ENCODE measurements at places on chromosomes 12 and 14.

DNA sequence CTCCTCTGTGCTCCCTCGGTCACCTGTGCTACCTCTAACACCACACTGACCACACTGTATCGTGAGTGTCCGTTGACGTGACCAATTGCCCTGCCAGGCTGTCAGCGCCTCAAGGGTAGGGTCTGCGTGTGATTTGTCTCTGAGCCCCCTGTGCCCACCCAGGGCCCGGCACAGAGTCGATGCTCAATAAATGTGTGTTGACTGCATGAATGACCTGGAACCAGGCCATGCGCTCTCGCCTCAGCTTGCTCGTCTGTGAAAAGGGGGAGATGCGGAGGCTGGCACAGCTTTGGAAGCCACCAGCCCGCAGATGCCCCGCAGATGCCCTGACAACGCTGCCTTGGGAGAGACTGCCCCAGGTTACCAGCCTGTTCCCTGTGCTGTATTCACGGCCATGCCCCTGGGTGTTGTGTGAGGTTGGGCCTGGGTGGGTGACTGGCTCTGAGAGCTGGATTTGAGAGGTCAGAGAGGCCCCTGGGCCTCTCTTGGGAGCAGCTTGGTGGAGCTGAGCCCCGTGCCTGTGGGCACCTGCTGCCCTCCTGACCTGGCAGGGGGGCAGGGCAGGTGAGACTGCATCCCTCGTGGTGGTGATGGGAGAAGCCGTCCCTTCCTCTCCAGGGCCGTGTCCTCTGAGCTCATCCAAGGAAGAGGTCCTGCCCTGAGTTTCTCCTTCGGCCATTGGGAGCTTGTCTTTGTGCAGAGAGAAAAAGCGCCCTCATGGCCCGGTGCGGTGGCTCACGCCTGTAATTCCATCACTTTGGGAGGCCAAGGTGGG lies 43.2 kb downstream of the CYP46A1 start:
- DNase-seq = no peak

- peak; percentile 79 for DNase-seq
Measured at GRCh38 chr14:81453166-81453766, 53.1 kb upstream of the STON2 start.

- DNase-seq = no peak
Measured at GRCh38 chr14:22887990-22888378, 5.0 kb downstream of the REM2 start.

GRCh38 chr14:36553656-36554260 lies 28.7 kb downstream of the NKX2-8 start:
- DNase-seq = peak; percentile 46

DNA sequence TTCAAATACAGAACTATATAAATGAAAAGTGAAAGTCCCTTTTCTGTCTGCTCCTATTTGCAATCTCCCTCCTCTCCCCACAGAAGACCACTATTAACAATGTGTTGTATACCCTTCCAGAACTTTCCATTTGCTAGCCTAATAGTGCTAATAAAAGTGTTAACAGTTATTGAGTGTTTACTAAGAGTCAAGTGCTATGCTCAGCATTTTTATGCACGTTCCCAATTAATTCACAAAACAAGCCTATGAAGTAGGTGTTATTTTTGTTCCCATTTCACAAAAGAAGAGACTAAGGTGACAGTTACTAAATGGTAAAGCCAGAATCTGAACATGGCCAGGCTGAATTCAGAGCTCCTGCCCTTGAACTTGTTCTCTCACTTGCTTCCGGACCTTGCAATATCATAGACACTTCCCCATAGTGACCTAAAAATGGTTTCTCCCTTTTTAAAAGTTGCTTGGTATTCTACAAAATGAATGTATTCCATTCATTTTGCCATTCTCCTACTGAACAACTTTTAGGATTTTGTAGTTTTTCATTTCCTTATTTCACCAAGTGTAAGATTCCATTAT lies 1.6 kb upstream of the PRKAB1 start:
- DNase-seq = peak; percentile 69

DNA sequence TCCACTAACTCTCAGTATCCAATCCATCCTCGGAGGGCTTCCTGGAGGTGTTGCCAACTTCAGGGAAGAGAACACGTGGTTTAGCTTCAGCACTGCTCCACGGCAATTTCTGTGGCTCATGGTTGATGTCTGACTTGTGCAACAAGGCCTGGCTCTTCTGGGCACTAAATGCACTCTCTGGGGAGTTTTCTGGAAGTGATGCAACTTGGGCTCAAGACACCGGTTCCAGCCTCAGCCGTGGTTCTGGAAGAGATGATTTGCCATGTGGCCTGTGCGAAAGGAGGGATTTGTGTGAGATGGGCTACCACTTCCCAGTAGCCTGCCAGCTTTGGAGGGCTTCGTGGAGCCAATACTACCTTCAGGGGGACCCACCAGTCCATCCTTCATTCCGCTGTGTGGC lies 118.6 kb upstream of the RTL1 start:
- DNase-seq = no peak

DNA sequence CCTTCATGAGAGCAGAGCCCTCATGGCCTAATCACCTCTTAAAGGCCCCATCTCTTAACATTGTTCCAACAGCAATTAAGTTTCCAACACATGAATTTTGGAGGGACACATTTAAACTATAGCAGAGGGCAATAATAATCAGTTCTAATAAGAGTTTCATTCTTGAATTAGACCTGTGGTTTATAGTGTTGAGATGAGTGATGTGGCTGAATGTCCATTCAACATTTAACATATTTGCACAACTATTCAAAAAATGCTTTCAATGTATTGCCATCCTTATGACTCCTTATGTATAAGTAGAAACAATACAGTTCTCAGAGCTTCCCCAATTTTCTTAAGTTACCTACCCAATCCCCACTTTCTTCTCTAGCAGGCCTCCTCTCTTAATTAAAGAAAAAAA lies 21.5 kb downstream of the KLHL28 start:
- DNase-seq = no peak

DNA sequence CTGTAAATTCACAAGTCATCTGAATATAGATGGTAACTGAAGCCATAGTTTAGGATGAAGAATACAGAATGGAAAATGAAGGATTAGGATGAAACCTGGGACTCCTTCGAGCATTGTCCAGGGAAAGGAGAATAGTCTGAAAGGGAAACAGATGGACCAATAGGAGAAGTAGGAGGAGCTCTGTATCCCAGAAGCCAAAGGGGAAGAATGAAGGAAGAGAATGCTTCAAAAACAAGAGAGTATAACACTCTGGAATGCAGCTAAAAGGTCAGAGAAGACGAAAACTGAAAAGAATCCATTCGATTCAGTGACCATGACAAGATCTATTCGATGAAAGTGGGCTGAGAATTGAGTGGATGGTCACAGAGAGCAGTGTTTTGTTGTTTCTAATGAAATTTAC lies 1.0 kb downstream of the GMFB start:
- DNase-seq = no peak

GRCh38 chr14:104530646-104531045 lies 48.9 kb upstream of the C14orf180 start:
- DNase-seq = no peak

- no peak for DNase-seq
Measured at GRCh38 chr14:37063467-37064240, 108.8 kb downstream of the SLC25A21 start.

DNA sequence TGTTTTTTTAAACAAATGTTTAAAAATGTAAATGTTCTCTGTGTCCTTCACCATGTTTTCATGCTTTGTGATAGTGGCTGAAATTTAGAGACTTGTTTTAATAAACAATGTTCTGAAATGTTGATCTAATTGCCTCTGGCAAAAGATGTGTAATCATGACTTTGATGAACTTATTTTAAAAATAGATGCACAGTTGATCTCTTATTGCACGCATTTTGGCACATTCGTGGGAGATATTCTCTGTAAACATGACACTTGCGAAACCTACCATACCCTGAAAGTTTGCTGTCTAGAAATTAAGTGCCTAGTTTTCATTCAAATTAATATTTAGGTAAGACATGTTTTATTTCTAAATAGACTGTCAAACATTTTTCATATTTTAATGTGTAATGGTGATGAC lies 119.7 kb upstream of the DNM1L start:
- DNase-seq = no peak

DNA sequence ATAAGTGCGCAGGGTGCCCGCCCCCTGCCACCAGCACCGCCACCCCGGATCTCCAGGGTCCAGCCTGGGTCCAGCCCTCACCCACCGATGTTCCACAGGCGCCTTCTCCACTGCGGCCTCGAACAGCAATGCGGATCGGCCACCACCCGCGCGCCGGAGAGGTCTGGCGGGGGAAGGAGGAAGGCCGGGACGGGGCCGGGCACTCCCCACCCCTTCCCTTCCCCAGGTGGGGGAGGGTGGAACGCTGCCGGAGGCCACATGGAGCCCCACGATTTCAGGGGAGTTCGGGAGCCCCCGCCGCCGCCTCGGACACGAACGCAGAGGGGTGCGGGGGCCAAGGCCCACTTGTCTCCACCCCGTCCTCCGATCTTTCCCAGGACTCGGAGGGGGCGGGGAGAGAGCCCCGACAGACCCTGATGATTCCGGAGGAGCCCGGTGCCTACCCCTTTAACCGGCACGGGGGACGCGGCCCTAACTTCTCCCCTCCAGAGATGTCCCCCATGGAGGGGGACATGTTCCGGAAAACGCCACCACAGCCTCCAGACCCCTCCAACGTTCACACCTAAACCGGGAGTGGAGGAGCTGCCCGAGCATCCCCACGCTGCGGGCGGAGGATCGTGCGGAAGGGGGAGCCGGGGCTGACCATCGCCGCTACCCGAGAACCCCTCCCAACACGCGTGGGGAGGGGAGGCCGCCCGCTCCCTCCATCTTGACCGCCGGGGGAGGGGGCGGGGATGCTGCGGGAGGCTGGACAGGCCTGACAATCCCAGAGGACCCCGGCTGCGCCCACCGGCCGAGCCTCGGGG lies 1.1 kb downstream of the ATXN2 start:
- peak; percentile 88 for DNase-seq

GRCh38 chr12:102642199-102642598 lies 161.8 kb upstream of the IGF1 start:
- DNase-seq = peak; percentile 17

GRCh38 chr14:52950898-52951680 lies at the start of gene FERMT2:
Gene FERMT2 (minus strand): TSS chr14:52951050. CDS start chr14:52950568, 482 bp downstream.
- peak; percentile 34 for DNase-seq

DNA sequence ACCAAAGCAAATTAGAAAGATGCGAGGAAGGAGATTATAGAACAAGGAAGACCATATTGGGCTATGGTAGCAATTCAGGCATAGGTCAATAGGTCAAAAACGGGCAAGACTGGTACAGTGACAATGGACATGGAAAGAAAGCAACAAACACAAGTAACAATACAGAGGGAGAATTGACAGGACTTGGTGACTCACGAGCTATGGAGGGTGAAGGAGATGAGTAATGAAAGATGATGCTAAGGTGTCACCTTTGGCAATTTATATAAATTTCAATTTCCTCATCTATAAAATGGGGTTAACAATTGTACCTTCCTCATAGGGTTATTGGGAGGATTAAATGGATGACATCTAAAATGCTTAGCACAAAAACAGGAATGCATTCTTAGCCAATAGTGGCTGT lies 15.1 kb upstream of the DUSP16 start:
- no peak for DNase-seq

DNA sequence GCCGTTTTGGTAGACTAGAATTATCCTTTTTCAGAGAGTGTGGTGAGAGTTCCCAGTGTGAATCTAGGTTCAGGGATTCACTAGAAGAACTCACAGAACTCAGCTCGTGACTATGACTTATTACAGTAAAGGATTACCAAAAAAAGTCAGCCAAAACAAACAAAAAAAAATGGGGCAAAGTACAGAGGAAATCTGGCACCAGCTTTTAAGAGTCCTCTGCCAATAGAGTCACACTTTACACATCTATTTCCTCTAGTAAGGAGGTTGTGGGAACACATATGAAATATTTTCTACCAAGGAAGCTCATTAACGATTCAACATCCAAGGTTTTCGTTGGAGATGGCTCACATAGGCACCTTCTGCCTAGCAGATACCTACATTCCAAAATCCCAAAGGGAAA lies 28.2 kb downstream of the TSPAN19 start:
- DNase-seq = no peak

DNA sequence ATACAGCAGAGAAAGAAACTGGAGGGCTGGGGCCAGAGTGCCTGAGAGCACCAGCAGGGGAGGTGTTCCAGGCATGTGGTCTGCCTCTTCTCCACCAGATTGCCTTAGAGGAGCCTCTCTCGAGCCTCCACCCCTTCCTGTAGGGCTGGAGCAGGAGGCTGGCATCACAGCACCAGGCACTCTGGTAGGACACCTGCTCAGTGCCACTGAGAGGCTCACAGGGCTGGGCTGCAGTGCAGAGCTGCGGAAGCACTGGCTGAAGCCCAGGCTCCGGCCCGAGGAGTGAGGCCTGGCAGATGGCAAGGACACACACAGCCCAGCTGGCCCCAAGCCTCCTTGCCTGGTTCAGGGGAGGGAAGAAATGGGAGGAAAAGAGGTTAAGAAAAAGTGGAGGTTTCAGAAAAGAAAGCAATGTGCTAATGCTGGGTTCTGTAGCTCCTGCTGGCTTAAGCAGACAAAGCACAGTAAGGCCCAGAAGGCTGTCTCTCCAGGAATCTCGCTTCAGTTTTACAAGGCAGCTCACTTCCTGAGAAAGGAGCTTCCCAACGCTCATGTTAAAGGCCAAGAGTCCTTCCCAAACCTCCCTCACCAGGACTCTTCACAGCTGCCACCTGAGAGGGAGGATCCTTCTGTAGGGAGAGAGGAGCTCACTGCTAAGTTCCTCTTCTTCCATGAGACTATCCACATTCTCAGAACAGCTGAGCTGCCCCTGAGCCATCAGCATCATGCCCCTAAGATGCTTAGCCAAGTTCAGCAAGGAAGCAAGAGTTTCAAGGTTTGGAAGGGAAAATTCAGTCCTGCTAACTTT lies 23.8 kb downstream of the SPTB start:
- no peak for DNase-seq
